ENCODE measurements at places on chromosomes 5 and 9. TPM values are rescaled to one million over a fixed set of nuclear protein-coding genes. Genes with fewer than 3 reads are reported as not detected.

The BTNL3 gene
- not detected for total RNA-seq

The LCN15 gene
- not detected for total RNA-seq

The PCDHGB2 gene
- 4.6 TPM for total RNA-seq

The PITX1 gene
- total RNA-seq: 3.1 TPM

The FAT2 gene
- total RNA-seq: under 0.01 TPM

The NDST1 gene
- total RNA-seq: 18.2 TPM

The SPINK6 gene
- total RNA-seq: not detected

The LRRC19 gene
- not detected for total RNA-seq

The OR13C9 gene
- not detected for total RNA-seq

The NR5A1 gene
- total RNA-seq: not detected

The PLEKHG4B gene
- total RNA-seq: not detected

The SHROOM1 gene
- total RNA-seq: 4.1 TPM

The PLAC8L1 gene
- not detected for total RNA-seq

The IFNA13 gene
- total RNA-seq: not detected

The SGTB gene
- total RNA-seq: 32.4 TPM

The MRPS2 gene
- total RNA-seq: 11.6 TPM

The SAP30L gene
- total RNA-seq: 25.9 TPM

The SLC45A2 gene
- under 0.01 TPM for total RNA-seq

The DYNC2I2 gene
- total RNA-seq: 35.7 TPM

The ECSCR gene
- total RNA-seq: not detected

The OR1J2 gene
- total RNA-seq: 0.33 TPM

The YIPF5 gene
- 83.2 TPM for total RNA-seq

The ZBED3 gene
- total RNA-seq: 1.0 TPM

The FAM81B gene
- not detected for total RNA-seq

The SNX18 gene
- 109 TPM for total RNA-seq

The FGF1 gene
- total RNA-seq: 0.77 TPM

The NKD2 gene
- total RNA-seq: under 0.01 TPM

The UAP1L1 gene
- total RNA-seq: 15.7 TPM

The OR2V1 gene
- not detected for total RNA-seq

The SPINK1 gene
- total RNA-seq: not detected

The KCNV2 gene
- total RNA-seq: not detected

The C5orf58 gene
- total RNA-seq: not detected

The THBS4 gene
- 1.5 TPM for total RNA-seq

The TLE4 gene
- 13.5 TPM for total RNA-seq

The RNF183 gene
- total RNA-seq: not detected

The C9orf85 gene
- 17.3 TPM for total RNA-seq

The ACTBL2 gene
- total RNA-seq: under 0.01 TPM

The NR3C1 gene
- total RNA-seq: 101 TPM

The SLC36A2 gene
- not detected for total RNA-seq

Data from fibroblast of lung (primary cell).